ENCODE measurements at places on chromosomes 2 and 18.

- no peak for DNase-seq
Measured at GRCh38 chr18:65202091-65202490, 548.7 kb upstream of the CDH7 start.

DNA sequence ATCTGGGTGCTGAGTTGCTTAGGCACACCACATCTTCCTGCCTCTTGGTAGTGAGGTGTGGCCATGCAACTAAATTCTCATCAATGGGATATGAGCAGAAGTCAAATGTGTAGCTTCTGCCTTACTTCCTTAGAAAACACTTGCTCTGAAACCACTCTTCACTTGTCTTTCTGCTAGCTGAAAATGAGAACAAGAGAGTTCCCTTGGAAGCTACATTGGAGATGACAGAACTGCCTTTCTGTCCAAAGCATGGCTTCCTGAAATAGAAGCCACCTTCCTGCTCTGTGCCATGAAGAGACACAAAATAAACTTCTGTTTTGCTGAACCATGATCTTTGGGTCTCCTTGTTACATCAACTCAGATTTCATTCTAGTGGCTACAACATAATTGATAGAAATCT lies 659.9 kb downstream of the IRS1 start:
- DNase-seq = no peak

GRCh38 chr2:71932037-71932779 lies 215.5 kb downstream of the CYP26B1 start:
- no peak for DNase-seq

DNA sequence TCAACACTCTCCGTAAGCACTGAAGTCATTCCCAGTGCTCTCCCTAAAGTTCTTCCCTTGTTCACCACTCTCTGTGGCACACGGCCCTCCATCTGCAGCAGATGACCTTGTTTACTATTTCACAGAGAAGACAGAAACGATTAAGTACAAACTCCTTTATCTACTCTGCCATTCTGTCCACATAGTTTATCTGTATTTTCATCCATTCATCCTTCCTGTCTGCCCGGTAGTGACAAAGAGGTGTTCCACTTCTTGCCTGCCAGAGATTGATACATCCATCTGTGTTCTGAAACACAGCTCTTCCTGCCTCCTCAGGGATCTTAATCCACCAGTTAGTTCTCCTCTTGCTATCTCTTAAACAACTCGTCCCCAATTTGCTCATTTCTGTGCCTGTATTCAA lies 77.9 kb upstream of the CD226 start:
- no peak for DNase-seq

- no peak for DNase-seq
Measured at GRCh38 chr2:149261692-149262091, 68.7 kb upstream of the LYPD6 start.

GRCh38 chr18:42814618-42815017 lies 300.9 kb downstream of the RIT2 start:
- no peak for DNase-seq

DNA sequence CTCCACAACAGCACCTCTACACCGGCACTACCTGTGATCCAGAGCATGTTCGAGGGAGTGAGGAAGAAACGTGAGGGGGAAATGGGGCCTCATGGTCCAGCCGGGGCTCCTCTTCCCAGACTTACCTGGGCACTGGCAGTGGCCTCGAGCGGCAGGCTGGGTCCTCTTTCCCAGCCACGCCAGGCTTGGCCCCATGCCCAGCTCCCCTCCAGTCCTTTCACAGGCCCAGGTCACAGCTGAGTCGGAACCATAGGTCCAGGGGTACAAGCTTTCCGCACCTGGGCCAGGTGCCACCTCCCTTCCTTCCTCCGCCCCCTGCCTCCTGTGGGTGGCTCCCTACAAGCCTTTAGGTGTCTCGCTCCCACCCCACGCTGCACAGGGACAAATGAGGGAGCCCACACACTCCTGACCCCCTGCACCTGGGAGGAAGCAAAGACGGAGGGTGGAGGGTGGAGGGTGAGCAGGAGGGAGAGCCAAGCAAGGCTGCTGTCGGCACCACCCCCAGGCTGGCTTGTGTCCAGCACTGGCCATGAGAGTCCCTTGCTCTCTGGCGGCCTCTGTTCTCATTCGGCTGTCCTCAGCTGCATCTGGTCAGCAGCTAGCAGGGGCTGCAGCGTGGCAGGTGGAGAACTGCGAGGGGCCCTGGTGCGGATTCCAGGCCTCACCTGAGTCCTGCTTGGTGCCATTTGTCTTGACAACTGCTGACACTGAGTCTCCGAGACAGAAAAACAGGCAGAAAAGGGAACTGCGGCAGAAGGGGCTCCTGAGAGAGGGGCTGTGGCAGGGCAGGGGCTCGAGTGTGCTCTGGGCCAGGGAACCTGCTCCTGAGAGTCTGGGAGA lies 26.8 kb downstream of the ADRA2B start:
- DNase-seq = no peak

- no peak for DNase-seq
Measured at GRCh38 chr18:3175195-3175758, 44.5 kb downstream of the MYOM1 start.

- DNase-seq = no peak
Measured at GRCh38 chr2:191627518-191627917, 50.4 kb upstream of the NABP1 start.

DNA sequence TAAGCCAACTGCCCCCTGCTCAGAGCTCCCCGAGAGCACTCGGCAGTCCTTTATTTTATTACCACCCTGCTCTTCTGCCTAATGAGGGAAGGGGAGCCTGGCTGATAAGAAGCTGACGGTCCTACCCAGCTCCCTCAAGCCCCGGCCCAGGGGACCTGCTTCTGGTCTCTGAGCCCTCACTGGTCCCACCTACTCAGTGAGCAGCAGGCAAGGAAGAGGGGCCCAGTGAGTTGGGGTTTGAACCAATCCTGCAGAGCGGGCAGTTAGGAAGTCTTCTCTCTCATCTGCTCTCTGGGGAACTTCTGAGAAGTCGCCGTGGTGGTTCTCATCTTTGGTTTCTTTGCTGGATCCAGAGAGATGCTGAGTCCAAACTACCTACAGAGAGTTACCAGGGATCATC lies 218.9 kb downstream of the NDUFA10 start:
- no peak for DNase-seq

GRCh38 chr2:169828141-169828811 lies 1.0 kb downstream of the UBR3 start:
- DNase-seq = peak; percentile 23

- DNase-seq = no peak
Measured at GRCh38 chr2:157971702-157972101, 95.6 kb upstream of the ACVR1 start.

- no peak for DNase-seq
Measured at GRCh38 chr18:60145776-60146175, 226.8 kb downstream of the MC4R start.

DNA sequence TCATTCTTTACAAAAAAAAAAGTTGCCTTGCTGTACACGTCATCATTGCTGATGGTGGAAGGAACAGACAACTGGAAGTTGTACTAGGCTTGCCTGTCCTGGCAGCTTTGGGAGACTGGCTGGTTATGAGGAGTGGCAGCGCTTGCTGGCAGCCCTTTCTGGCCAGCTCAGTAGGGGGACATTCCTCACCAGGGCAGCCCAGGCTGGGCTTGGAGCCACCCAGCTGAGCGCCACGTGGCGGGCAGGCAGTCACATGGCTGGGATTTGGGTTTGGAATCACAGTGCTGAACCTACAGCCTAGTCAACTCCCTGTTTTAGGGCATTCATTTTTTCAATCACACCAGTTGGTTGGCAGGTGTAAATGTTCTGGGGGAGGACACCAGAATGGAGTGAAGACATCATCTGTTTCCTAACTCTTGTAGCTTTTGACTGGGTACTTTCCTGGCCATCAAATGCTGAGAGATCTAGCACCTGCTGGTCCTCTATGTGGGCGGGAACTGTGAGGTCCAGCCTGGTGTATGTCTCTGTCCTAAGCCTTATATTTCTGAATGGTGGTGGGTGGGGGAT lies 139.3 kb downstream of the SETBP1 start:
- DNase-seq = no peak

DNA sequence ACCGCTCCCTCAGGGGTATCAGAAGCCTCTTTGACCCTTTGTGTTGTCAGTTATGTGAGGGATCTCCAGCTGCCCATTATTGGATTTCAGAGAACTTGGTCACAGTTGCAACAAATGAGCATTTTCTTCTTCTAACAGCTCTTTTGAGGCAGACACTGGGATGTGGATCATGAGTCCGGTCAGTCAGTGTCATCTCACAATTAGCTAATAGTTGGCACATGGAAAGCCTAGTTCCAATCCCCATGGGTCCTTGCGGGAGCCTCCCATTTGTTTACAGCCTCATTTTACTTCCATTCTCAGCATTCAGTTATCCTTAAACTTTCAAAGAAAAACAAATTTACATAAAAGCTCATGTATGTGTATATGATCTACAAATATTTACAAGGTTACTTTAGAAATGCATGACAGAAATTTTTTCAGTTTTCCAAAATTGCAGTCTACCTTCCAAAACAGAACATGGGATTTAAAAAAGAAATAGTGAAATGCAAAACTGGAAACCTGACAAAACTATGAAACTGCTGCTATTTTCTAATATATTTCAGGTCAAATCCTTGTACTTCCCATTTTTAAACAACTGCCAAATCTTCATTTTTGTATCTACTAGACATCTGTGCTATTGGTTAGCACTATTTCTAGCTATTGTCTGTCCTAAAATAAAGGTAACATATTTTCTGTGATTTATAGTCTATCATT lies 547.1 kb upstream of the ZEB2 start:
- DNase-seq = no peak

- DNase-seq = no peak
Measured at GRCh38 chr2:189698020-189698887, 23.8 kb downstream of the ANKAR start.

DNA sequence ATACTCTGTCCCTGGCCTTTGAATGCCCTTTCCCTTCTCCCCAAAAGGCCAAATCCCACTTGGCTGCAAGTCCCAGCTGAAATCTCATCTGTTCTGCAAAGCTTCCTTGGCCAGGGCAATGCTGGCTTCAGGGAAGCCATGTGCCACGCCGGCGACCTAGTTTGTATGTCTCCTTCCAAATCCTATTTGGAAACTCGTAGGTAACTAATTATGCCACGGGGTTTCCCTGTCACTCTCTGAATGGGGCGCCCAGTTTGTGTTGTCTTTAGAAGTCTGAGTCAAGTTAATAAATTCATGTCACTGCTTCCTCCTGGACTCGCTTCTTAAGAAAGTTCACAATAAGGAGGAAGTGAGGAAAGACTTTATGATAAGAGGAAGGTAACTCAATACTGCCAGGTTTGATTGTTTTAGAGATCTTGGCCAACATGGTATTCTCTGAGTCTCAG lies 19.1 kb downstream of the FHL2 start:
- DNase-seq = no peak

DNA sequence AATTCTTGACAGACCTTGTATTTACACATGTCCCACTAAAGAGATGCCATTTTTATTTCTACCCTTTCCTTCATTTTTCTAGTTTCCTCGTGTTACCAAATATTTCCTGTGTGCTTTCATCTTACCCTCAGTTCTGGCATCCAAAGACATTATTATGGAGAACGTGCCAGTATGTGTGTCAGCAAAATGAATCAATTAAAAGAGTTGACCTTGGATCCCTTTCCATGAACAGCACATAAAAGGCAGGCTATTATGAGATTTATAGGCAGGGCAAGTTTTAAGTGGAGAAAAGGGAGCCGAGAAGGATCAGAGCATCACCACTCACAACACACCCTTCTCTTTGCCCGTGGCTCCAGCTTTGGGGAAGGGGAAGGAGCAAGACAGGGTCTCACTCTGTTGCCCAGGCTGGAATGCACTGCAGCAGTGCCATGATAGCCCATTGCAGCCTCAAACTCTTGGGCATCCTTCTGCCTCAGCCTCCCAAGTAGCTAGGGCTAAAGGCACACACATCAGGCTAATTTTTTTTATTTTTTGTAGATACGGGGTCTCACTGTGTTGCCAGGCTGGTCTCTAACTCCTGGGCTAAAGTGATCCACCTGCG lies 149.9 kb downstream of the GFPT1 start:
- no peak for DNase-seq

DNA sequence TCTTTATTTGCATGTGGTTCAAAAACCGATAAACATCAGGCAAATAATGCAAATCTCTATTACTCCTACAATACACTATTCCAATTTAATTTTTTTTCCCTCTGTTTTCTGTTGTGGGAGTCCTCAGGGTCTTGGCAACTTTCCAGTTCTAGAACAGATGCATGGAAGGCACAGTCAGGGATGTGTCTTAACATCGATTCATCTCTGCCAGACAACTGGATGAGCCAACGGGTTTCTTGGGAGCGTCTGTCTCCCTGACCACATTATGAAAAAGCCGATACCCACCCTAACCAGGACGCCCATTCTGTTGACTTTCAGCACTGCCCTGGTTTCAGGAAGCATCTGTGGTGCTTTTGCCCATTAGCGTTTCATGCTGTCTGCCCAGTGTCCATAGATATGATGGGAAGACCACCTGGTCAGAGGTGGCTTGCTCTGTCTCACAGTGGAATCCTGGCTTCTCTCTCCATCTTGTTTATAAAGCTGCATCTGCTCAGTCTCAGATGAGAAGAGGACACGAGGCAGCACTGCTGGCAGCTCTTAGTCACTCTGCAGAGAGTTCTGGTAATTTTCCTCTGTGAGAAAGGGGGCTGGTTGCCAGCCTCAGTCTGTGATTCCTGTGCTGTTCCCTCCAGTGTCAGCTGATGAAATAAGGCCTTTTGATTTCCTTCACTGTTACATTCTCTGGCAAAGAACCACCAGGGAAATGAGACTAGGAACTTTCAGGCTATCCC lies 57.9 kb upstream of the KCNE4 start:
- no peak for DNase-seq

- DNase-seq = no peak
Measured at GRCh38 chr2:225025917-225026571, 16.2 kb downstream of the DOCK10 start.

- DNase-seq = no peak
Measured at GRCh38 chr2:47134386-47135090, 20.6 kb downstream of the STPG4 start.

DNA sequence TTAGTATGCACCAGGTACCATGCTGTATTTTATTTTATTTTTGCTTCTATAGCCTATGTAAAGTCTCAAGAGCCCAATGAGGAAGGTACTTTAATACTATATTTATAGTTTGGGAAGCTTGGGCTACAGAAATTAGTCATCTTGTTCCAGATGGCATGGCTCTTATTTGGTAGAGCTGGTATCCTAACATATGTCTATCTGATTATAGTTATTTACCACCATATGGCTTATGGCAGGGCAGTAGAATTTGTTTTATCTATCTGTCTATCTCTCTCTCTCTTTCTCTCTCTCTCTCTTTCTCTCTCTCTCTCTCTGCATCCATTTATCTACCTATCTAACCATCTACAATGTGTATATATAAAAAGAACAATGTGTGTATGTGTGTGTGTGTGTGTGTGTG lies 1293.7 kb upstream of the SLC39A10 start:
- DNase-seq = no peak

- DNase-seq = no peak
Measured at GRCh38 chr18:25827961-25828561, 262.4 kb downstream of the SS18 start.

DNA sequence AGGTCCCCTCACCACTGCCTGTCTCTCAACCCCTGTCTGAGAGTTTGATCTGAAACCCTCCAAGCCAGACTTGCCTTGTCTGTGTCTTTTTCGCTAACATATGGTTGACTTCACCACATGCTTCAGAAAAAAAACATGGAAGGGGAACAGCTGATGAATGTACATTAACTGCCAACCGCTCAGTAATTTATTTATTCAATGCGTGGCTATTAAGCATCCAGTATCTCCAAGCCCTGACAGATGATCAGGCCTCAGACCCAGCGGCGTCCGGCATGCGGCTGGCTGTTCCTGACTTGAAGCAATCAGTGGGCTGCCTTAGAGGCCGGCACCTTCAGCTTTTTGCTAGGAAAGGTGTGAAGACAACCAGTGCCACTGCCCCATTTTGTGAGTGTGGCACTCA lies 62.3 kb downstream of the NGEF start:
- DNase-seq = no peak

- peak; percentile 50 for DNase-seq
Measured at GRCh38 chr2:39128919-39129391, 8.1 kb upstream of the SOS1 start.

Data from stimulated activated CD4-positive, alpha-beta T cell treated with anti-CD3 and anti-CD28 coated beads, Interleukin-2, amount 100 ng/mL, for 48 hours (primary cell).